Hair follicular keratinocyte (primary cell): ENCODE measurements at places on chromosomes 7 and 10. TPM values are rescaled to one million over a fixed set of nuclear protein-coding genes. Genes with fewer than 3 reads are reported as not detected.

The ATOH7 gene
- 0.15 TPM in 1 of 2 replicates, not detected in the other for total RNA-seq

The TFEC gene
- not detected in 2 replicates for total RNA-seq

The ERVW-1 gene
- not detected in 2 replicates for total RNA-seq

The SCART1 gene
- total RNA-seq, result 0.30 and 0.31 TPM in 2 replicates

The MYL7 gene
- total RNA-seq, result not detected in 2 replicates

The ZNF804B gene
- not detected in 2 replicates for total RNA-seq

The HKDC1 gene
- 0.08 and 0.27 TPM in 2 replicates for total RNA-seq
